ENCODE measurements at places on chromosomes 16 and 17.
A peak's percentile ranks its signal among the peaks of the same experiment; 100 is the strongest.

DNA sequence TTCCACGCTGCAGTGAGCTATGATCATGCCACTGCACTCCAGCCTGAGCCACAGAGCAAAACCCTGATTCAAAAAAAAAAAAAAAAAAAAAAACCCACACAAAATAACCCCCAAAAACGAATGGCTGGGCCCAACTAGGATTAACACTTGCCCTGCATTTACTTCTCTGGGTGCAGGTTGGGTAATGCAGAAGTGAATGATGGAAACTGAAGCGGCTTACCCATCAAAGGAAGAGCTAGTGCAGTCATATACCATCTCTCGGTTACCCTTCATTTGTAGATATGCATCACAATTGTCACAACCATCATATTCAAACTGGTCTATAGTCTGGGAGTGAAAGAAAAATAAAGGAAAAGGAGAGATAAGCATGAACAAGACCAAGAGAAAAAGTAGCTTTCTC lies 819 bp downstream of the SUPT4H1 start:
- DNase-seq, result no peak

GRCh38 chr17:8835106-8835505 lies 32.4 kb downstream of the PIK3R6 start:
- no peak for DNase-seq

GRCh38 chr17:50608700-50609379 lies 25.8 kb upstream of the ABCC3 start:
- DNase-seq, result no peak

DNA sequence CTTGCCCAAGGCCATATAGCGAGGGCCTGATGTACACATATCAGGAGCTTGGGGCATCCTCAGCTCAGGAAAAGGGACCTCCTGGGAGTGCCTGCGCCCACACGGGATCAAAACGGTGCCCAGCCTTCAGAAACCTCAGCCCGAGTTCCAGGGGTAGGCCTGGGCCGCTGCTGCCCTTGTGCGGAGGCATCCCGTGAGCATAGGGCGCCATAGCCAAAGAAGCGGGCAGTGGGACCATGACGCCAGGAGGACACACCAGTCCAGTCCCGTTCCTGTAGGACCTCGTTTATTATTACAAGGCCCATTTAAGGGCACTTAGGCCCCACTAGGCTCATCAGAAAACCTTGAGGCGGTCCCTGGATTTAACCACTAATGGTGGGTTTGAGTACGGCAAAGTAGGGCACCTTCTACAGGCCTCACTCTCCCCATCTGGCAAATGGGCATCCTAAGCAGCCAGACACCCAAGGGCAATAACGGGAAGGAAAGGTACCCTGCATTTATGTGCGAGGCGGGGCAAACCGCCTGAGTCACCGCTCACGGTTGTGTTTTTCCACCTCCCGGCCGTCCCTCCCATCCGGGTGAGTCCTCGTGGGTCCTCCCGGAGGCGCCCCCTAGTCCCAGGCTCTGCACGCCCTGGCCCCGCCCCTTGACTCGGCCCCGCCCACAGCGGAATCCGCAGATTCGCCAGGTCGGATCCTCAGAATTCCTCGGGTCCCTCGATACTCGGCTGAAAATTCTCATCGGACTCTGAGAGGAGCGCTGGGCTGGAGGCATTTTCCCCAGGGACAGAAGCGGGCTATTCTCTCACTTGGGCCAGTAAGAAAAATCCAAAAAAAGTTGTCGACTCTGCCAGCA lies 726 bp upstream of the SETD1A start:
- peak; percentile 96 for DNase-seq

GRCh38 chr17:61389670-61390478 lies 9.8 kb upstream of the TBX2 start:
- peak; percentile 77 for DNase-seq

- DNase-seq, result no peak
Measured at GRCh38 chr17:37605081-37605480, 4.1 kb downstream of the SYNRG start.

DNA sequence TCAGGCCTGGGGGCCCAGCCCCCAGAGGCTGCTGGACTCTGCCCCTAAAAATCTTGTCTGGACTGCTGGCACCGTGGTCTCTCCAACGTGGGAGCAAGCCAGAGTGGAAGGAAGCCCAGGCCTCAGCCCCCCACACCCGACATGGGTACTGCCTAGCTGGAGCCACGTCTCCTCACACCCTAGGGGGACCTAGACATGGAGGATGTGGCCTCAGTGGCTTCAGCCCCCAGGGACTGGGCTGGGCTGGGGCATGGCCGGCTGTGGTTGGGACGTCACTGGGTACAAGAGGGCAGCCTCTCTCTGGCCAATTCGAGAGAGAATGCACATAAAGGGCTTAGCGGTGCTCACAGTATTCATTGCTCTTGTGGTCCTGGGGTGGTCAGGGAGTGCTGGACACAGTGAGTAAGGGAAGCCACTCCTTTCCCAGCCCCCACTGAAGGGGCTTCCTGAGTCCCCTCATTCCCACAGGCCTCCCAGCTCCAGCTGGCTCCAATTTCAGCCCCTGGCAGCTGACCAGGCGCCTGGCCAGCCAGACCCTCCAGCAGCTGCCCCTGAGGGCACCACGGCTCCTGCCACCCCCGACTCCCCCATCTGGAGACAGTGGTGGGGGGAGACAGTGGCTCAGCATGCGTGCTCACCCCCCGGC lies 1.1 kb downstream of the CDH15 start:
- no peak for DNase-seq

DNA sequence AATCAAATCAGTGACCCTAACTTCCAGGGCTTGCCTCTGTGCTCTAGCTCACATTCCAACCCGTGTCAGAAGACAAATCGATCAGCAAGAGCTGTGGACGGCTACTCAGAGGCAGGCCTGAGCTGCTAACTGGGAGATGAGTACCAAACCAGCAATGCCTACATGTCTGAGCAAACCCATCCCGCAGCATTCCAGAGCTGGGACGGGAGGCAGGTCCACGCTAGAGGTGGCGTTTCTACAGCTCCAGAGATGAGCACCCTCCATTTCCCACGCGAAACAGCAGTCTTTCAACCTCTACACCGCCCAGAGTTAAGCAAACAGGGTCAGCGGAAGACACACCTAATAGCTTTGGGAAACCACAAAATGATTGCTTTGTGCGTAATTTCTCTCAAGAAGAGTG lies 6.5 kb downstream of the NXN start:
- DNase-seq, result no peak

GRCh38 chr16:88200896-88201185 lies 181.9 kb upstream of the ZNF469 start:
- DNase-seq, result no peak

DNA sequence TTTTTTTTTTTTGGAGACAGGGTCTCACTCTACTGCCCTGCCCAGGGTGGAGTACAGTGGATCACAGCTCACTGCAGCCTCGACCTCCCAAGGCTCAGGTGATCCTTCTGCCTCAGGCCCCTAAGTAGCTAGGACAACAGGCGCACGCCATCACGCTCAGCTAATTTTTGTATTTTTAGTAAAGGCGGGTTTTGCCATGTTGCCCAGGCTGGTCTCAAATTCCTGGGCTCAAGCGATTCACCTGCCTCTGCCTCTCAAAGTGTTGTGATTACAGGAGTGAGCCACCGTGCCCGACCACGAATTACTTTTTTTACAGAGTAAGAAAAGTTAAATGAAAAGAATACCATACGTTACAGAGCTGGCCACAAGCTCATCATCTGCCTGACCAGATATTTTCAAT lies 38.9 kb downstream of the AKAP10 start:
- DNase-seq, result no peak

- DNase-seq, result no peak
Measured at GRCh38 chr17:73227379-73227778, 34.3 kb downstream of the CPSF4L start.
